ENCODE measurements at places on chromosomes 7 and 10. TPM values are rescaled to one million over a fixed set of nuclear protein-coding genes. Genes with fewer than 3 reads are reported as not detected.

TMEM229A gene
- not detected for polyA plus RNA-seq

C10orf90 gene
- 0.63 TPM for polyA plus RNA-seq

AGR2 gene
- 19.2 TPM for polyA plus RNA-seq

HOXA13 gene
- polyA plus RNA-seq = 0.45 TPM

OPALIN gene
- not detected for polyA plus RNA-seq

GRCh38 chr10:92011560-92012214 lies 88.1 kb downstream of the BTAF1 start:
- no peaks in the 10 kb centered on the region for H3K4me1 ChIP-seq
- H3K4me3 ChIP-seq = no peak overlapping the region
- H3K27me3 ChIP-seq = no peaks in the 10 kb centered on the region
- DNase-seq = no peak

DNA sequence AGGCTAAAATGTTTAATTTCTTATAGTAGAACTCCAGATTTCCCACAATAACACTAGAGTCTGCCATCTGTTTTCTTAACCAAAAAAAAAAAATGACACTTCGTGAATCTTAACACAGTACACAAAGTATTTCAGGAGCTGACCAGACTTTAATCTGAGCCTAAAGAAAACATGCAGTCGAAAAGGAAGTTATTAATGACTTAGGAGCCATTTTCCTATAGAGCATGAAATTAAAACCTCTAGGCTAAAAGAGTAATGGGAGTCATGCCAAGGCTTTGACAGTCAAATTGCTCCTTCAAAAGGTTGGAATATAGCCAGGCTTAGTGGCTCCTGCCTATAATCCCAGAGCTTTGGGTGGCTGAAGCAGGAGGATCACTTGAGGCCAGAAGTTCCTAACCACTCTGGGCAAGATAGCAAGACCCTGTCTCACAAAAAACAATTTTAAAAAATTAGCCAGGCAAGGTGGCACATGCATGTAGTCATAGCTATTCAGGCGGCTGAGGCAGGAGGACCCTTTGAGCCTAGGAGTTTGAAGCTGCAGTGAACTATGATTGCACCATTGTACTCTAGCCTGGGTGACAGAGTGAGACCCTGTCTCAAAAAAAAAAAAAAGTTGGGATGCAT lies 13.6 kb downstream of the MICU1 start:
- peak overlapping the region; percentile 4 for H3K27ac ChIP-seq
- H3K27me3 ChIP-seq = no peaks in the 10 kb centered on the region
- H3K4me3 ChIP-seq = no peak overlapping the region
- H3K4me1 ChIP-seq = peaks cover 2% of the 10 kb centered on the region
- DNase-seq = peak; percentile 56
- H3K36me3 ChIP-seq = no peaks in the 10 kb centered on the region

- no peaks in the 10 kb centered on the region for H3K27me3 ChIP-seq
- no peaks in the 10 kb centered on the region for H3K4me1 ChIP-seq
- peaks cover 12% of the 10 kb centered on the region for H3K36me3 ChIP-seq
- no peak overlapping the region for H3K4me3 ChIP-seq
Measured at GRCh38 chr10:28575852-28576251, 42.9 kb downstream of the WAC start.

DNA sequence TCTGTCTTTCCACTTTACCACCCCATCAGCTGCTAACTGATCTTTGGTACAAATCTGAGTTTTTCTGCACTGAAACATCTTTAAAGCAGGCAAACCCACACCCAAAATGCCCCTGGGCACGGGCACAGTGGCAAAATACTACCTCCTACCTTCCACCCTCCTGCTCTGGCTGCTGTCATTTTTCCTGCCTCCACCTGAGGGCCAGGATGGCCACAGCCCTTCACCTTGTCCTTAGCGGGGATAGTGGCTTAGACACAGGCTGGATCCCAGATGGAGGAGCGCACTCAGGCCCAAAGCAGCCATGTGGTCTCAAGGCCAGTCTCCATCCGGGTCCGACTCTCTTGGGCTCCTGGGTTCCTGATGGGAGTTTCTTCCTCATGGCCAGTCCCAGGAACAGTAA lies 98.3 kb downstream of the HIF1AN start:
- H3K4me1 ChIP-seq = no peaks in the 10 kb centered on the region
- H3K36me3 ChIP-seq = no peaks in the 10 kb centered on the region
- H3K27me3 ChIP-seq = peaks cover 51% of the 10 kb centered on the region
- no peak overlapping the region for H3K27ac ChIP-seq
- no peak for DNase-seq

DNA sequence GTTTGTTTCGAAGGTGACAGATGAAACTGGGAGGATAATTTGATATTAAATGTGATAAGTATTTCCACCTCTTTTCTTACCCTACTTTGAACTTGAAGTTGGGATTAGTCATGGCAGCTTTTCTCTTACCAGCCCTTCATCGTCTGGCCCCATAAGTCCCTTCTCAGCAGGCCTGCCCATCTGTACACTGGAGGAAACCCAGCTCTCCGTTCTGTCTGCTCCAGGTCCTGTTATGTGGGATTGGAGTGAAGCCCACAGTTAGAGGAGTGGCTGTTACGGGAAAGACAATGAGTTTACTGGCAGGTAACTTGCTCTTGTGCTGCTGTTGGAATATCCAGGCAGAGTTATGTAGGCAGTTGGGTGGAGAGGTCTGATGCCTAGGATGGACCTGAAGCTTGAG lies 127.3 kb downstream of the CAMK1D start:
- H3K4me1 ChIP-seq = peaks cover 2% of the 10 kb centered on the region
- H3K27ac ChIP-seq = no peak overlapping the region
- H3K27me3 ChIP-seq = no peaks in the 10 kb centered on the region

DNA sequence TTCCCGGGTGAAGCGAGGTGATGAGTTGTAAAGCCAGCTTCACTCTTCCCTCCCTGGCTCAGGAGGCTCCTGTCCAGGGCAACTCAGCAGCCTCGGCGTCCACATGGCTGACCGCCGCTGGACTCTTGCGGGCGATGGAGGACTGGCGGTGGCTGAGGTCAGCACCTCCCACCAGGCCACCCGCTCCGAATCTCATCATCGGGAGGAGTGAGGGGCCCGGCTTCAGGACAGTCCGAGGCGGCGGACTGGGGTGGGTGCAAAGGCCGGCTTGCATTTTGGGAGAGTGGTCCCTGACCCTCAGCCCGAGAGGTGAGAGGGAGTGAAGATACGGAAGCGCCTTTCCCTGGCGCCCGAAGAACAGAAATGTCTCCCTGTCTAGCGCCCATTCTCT lies 759 bp downstream of the DNAJB12 start:
- H3K4me1 ChIP-seq = peaks cover 15% of the 10 kb centered on the region
- peak overlapping the region; percentile 100 for H3K27ac ChIP-seq
- H3K36me3 ChIP-seq = peaks cover 39% of the 10 kb centered on the region
- no peak for DNase-seq
- no peaks in the 10 kb centered on the region for H3K27me3 ChIP-seq
- peak overlapping the region; percentile 87 for H3K4me3 ChIP-seq

Data from muscle of leg (tissue), 16 donors.